Dermis blood vessel endothelial cell (primary cell): ENCODE measurements at places on chromosomes 16 and 17. TPM values are rescaled to one million over a fixed set of nuclear protein-coding genes. Genes with fewer than 3 reads are reported as not detected.

GRCh38 chr16:57245472-57246113 is 534 bp downstream of the ARL2BP start:
- peak; percentile 41 for DNase-seq

DNA sequence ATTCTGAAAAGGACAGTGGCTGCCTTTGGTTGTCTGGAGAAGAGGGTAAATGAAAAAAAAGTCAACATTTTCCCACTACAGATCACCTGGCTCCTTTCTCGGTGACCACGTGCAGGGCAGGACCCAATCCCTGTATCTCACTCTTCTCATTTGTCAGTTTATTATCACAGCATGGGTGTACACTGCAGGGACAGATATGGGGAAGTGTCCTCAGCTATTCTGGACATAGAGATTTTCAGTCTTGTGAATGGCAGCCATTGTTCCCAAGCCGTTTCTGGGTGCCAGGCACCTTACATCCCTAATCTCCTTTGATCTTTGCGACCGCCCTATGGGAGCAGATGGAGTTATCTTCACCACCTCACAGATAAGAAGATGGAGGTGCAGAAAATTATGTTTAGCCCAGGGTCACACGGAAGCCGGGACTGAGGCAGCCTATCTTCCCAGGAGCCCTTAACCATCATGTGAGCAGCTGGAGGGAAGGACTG is 7.2 kb downstream of the ADORA2B start:
- DNase-seq, result no peak

- no peak for DNase-seq
Measured at GRCh38 chr16:19264123-19264673, 21.3 kb upstream of the CLEC19A start.

FBXW10 gene
- not detected in 2 replicates for total RNA-seq
